Retina (tissue), 1 donor: ENCODE measurements at places on chromosomes 7 and 10.

- DNase-seq: no peak
These were observed 94.0 kb downstream of the ELMO1 start for GRCh38 chr7:37354656-37355131.

- no peak for DNase-seq
These were observed 12.3 kb downstream of the IQUB start for GRCh38 chr7:123522066-123522465.

DNA sequence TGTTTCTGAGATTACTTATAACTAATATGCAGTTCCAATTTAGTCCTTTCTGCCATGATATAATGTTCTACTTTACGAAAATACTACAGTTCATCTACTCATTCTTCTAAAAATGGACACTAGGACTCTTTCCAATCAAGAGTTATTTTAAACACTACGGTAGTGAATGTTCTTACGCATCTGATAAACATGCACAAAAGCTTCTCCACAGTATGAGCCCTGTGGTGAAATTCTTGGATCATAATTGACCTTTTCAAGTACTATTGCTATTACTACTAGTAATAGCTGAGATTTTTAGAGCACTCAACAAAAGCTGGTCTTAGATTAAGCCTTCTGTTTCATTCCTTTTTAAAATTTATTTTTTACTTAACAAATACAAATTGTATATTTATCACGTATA lies 106.4 kb downstream of the CH25H start:
- DNase-seq: no peak

- DNase-seq: no peak
These were observed 36.3 kb downstream of the NHLRC2 start for GRCh38 chr10:113890769-113891168.

DNA sequence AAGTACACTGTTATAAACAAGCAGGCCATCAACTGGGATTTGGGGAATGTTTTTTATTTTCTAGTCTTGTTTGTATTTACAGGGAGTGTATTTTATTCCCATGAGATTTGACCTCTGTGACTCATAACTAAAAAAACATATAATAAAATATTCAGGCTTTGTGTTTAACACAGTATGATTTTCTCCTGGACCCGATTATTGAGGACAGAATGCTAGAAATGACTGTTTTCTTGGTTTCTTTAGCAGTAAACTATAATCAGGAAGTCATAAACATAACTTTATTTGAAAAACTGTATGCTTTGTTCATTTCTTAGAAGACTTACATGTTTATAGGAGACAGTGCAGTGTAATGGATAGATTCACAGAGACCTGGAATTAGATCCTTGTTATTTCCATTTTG lies 2.1 kb downstream of the NHLRC2 start:
- DNase-seq: no peak

DNA sequence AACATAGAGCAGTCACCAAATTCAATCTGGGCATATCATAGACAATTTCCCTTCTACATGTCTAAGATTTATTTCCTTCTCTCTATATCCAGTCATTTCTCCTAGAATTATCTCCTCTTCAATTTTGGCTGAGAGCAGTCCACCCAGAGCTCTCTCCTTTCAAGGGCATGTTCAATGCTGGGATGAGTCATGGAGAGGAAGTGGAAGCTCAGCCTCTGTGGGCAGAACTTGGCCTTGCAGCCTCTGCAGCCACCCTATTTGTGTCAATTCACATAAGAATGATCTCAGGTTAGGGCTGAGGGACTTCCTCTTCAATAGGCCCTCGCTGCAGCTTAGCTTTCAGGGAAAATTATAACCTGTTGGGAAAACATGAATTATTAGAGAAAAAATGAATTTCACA lies 560.8 kb downstream of the POM121L12 start:
- DNase-seq: no peak

DNA sequence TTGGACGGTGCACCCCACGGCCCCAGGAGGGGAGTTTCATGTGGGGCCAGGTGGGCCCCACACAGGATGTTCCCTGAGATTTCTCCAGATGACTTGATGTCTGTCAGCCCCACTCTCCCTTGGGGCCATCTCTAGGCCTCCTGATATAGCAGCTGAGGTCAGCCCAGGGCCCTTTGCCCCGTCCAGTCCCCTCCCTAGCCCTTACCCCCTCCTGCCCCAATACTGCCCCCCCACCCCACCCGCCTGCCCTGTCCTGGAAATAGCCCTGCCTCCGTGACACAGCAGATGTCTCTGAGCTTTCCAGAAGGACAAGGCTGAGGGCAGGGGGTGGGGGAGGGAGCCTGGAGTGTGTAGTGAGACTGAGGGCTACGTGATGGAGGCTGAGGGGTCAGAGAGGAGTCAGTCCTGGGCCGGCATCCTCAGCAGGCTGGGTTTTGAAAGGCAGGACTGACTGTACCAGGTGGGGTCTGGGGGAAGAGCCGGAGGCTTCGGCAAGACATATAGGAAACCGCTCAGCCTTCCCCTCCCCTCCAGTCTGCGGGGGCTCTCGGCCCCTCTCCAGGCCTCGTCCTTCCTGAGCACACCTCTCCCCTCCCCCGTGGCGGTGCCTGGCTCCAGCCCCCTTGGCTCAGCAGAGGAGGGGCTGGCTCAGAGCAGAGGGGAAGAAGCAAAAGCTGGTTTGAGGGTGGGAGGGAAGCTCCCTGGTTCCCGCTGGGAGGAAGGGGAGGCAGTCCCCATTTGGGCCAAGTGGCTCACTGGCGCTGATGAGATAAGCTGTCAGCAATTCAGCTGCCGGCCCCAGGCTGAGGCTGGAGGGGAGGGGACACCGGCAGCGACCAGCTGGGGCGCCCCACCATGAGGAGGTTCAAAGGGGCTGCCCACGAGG lies 2.0 kb downstream of the FLNC start:
- DNase-seq: no peak

DNA sequence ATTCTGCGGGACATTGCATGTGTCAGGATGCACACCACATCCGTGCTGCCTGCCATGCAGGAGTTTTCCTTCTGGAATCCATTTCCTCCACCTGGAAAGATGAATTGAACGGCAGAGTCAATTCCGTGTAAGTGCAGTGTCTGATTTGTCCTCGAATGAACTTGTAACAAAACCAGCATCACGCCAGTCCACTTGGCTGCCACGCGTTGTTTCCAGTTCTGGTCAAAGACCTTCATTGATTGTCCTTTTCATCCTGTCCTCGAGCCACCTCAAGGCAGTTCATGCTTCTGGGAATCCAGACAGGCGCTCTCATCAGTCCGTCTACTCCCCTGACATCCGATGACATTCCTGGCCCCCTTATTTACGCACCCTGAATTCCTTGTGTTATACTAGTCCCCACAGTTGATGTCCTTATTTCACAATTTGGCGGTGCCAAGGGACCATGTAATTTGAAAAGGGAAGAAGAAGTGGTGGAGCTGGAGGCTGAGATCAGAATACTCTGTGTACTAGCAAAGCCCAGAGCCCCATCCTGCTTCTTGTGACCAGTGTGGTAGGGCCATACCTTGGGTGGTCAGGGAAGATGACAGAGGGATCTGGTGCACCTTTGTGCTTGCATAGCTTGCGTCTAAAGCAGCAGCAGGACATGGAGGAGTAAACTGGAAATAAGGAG lies 502.2 kb downstream of the PLXNA4 start:
- DNase-seq: peak; percentile 15

DNA sequence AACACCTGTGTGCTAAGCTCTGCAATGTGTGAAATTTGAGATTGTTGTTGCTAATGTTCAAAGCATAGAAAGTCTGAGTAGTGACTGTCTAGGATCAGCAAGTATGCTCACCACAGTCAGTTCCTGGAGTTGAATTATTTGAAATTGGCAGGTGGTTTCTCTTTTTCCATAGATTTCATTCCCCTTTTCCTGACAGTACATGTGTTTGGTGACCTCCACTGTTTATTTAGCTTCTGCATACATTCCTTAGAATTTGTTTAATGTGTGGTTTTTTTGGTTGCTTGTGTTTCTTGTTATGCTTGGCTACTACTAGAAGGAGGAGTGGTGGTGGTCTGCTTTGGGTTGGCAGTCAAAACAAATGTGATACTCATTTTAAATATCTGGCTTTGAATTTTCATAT lies 52.3 kb downstream of the FOXP2 start:
- no peak for DNase-seq

DNA sequence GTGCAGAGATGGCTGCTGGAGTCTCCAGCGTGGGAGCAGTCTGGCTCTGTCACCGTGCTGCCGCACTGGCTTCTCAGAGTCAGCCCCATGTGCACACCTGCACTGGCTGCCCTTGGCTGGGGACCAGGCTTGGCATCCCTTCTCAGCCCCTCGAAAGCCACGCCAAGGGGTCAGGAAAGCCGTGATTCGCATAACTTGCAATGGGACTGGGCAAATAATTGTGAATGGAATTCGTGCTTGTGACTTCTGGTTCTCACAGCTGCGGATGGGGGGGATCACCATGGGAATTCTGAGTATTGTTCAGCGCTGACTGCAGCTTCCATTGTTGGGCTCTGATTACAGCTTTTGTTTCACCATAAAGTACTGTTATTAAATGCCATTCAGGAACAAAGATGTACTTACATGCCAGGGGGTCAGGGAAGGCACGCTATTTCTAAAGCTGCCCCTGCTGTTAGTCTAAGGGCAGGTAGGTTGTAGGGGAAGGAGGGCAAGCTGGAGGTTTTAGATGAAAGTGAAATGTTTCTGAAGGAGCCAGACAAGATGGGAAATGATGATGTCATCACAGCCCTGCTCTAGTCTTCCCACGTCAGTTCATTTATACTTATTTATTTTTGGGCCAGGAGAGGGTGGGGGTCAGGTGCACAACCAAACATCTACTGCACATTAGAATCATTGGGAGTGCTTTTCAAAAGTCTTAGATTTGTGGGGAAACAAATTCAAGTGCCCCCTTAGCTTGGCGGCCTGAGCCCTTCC lies 5.8 kb upstream of the PLEKHA1 start:
- peak; percentile 37 for DNase-seq

DNA sequence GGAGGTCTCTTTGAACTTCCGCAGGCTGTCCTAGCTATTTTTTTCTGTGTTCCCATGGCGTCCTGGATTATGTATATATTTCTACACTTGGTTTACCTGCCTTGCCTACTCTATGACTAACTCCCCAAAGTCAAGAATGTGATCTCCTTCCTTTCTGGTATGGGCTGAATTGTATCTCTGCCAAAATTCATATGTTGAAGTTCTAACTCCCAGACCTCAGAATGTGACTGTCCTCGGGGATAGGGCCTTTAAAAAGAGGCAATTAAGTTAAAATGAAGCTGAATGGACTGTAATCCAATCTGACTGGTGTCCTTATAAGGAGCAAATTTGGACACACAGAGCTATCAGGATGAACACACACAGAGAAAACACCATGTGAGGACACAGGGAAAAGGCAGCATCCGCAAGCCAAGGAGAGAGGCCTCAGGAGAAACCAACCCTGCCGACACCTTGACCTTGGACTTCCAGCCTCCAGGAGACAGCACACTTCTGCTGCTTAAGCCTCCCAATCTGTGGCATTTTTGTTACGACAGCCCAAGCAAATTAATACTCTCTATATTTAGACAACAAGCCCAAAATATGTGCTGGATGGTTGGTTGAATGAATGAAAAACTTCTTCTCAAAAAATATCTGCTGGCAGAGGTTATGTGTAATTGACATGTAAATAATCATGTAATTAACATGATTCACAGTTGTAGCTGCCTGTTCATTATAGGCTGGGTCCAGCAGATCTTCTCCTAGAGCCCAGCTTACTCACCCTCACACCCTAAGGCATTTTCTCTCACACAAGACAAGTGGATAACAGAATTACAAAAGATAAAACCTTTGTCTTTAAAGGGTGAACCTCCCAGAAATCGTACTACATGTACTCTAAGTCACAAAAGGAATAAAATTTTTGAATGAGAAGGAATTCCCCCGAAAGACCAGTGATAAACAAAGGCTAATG lies 123.7 kb downstream of the CUBN start:
- DNase-seq: no peak

DNA sequence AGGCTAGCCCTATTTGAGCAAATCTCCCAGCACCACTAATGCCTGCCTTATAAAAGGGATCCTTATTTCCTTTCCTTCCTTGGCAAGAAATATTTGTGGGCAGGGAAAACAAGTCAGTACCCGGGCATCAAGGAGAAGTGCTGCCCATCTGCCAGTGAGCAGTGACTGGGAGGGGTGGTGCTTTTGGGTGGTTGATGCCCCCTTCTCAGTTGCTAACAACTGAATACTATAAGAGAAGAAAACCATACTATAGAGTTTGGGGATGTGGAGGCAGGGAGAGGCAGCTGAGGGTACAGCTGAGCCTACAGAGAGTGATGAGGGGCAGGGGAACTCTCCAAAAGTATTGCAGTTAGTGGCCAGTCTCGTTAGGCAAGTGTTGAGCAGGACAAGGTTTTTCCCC lies 39.3 kb downstream of the OGDH start:
- DNase-seq: no peak

- no peak for DNase-seq
These were observed 243.2 kb upstream of the TMEM229A start for GRCh38 chr7:124276005-124276622.

DNA sequence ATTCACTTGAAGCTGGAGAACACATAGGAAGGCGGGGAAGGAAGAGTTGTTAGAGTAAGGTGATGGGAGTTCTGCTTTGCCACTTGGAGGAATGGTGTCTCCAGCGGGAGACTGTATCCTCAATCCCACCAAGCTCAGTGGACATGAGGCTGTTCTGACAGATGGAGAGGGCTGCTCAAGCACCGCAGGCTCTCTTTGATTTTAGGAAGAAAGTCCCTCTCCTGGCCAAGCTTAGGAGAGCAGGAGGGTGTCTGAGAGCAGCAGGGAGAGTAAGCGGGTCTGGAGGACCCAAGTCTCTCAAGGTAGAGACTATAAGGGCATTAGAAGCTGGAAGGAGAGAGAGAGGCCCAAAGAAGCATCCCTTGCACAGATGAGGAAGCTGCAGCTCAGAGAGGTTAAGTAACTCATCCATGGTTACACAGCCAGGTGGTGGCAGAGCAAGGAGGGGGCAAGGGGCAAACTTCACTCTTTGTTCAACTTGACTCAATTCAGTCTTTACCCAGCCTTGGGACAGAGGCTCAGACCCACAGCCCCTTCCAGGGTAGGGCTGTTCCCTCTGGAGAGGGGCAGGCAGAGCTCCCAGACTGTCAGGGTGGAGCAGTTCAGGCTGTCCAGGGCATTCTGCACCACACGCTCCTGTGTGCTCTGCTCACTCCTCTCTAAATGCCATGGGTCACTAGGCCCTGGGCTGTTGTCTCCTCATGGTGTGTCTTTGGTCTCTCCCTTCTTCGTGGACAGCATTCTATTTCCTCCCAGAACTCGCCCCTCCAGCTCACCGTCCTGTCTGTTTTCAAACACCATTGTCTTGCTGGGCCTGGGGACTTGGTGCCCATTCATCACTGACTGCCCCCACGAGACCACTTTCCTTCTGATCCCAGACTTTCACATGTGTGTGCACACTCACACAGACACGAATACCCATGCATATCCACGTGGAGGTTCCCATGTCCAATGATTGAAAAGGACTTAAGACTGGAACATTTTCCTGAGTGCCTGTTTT lies 8.9 kb downstream of the CHAT start:
- DNase-seq: no peak
